ENCODE measurements at places on chromosomes 12 and 14.

- DNase-seq = no peak
Observed at GRCh38 chr12:12503384-12504078, 59.1 kb downstream of the DUSP16 start.

GRCh38 chr14:81453166-81453766 lies 53.1 kb upstream of the STON2 start:
- DNase-seq = no peak

GRCh38 chr12:73892201-73892600 lies 645.4 kb upstream of the ATXN7L3B start:
- DNase-seq = no peak

GRCh38 chr12:32179011-32179395 lies 72.4 kb downstream of the BICD1 start:
- no peak for DNase-seq

- DNase-seq = no peak
Observed at GRCh38 chr14:89870316-89870715, 84.2 kb downstream of the EFCAB11 start.

DNA sequence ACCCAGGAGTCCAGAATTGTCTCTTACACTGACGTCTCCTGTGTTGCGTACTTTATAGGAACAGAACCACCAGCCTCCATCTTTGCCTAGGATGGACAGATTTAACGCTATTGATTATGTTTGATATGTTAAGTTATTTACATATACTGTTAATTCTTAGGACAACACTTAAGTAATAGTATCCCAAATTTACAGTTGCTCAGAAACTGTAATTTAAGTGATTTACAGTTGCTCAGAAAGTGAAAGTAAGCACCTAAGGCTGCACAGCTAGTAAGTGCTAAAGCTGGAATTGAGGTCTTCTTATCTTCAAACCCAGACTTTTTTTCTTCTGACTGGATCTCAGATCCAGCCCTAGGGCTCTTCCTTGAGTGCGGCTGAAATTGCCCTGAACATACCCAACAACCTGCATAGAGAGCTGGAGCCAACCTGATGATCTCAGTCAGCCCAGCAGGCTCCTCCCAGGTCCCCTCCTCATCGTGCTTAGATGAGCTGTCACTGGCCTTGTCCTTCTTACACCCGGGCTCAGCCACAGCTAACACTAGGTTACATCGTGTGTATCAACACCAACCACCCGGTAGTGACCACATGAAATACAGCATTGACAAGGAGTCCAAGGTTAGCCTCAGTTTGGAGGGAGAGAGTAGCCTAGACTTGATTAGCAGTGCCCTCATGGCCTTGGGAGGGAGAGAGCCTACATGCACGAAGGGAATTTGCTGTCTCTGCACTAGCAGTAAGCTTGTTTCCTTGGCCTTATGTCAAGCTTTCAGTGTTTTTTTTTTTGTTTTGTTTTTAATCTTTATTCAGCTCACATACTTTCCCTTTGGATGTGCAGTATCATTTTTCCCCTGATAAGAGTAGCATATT lies 111.1 kb upstream of the ARHGAP5 start:
- DNase-seq = no peak

- no peak for DNase-seq
Observed at GRCh38 chr14:59275668-59276067, 87.2 kb downstream of the DAAM1 start.

GRCh38 chr14:104512061-104512460 lies 67.5 kb upstream of the C14orf180 start:
- DNase-seq = no peak

GRCh38 chr12:46725332-46725731 lies 100.5 kb downstream of the SLC38A4 start:
- no peak for DNase-seq

DNA sequence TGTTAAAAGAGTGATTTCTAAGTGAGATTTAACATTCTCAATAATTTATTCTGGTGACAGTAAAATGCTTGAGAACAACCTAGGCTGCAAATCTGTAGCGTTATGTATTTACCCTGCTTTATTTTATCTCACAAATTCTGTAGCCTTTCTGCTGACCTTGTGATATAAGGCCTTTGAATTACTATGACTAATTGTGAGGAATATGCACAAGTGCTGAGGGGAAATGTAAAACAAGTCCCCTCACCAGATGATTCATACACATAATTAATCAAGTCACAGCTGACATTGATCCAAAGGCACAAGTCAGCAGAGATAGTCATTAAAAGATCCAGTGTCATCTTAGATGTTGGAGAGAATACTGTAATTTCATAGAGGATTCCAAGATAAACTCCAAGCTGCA lies 992.7 kb upstream of the USP15 start:
- no peak for DNase-seq

DNA sequence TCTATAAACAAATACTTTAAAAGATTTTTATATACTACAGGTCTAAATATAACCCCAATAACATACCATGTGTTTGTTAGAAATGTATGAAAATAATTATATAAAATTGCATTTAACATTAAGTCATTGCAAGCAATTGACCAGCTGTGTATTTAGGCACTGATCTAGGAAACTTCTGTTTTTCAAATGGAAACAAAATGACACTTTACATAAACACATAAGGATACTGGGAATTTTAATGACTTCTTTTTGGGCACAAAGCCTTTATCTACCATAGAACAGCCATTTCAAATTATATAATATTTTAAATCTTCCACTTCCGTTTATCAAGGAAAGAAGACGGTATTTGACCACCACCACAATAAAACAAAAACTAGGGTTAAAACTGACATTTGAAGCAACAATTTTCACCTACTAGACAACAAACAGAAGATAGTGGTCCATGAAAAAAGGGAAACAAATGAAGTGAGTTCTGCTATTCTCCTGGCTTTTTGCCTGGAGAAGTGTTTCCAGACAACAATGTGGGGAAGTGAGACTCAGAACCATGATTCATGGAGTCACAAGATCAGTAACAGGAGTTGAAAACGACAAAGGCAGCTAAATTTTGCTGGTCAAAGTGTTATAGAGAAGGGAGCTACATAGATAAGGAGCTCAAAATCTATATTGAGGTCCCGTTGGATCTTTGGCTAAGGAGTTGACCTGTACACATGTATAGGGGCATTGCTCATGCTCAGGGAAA lies 475.1 kb downstream of the TRHDE start:
- no peak for DNase-seq

DNA sequence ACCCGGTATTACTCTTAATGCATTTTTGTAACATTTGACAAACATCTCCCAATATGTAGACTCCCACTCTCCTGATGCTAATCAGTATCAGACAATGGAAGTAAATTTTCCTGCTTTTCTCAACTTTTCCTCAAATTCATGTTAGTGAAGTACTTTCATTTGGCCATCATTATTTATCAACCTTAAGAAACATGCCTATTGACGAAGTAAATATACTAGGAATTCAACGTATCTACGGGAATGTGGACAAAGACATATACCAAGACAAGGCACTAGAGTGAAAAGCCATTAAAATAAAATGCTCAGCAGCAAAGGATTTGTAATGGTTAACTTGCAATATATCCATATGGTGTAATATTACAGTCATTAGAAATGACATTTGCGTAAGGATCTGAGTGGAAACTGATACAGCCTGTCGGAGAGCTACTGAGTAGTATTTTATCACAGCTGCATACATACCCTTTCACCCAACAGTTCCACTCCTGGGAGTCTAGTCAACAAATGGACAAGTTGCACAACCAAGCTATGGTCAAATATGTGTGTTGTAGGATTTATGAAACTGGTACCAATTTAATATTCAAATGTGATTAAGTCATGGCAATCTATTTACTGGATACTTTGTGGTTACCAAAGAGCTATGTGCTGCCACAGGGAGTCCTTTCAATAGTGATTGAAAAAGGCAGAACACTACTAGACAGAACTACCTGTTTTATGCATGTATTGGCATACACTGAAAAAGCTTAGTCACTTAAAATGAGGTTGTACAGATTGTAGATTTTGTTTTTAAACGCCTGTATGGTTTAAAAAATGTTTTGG lies 26.5 kb downstream of the NUDT4 start:
- DNase-seq = no peak

GRCh38 chr12:118582863-118583262 lies 206.5 kb downstream of the SUDS3 start:
- DNase-seq = no peak

- no peak for DNase-seq
Observed at GRCh38 chr12:18907127-18907526, 169.2 kb downstream of the CAPZA3 start.

DNA sequence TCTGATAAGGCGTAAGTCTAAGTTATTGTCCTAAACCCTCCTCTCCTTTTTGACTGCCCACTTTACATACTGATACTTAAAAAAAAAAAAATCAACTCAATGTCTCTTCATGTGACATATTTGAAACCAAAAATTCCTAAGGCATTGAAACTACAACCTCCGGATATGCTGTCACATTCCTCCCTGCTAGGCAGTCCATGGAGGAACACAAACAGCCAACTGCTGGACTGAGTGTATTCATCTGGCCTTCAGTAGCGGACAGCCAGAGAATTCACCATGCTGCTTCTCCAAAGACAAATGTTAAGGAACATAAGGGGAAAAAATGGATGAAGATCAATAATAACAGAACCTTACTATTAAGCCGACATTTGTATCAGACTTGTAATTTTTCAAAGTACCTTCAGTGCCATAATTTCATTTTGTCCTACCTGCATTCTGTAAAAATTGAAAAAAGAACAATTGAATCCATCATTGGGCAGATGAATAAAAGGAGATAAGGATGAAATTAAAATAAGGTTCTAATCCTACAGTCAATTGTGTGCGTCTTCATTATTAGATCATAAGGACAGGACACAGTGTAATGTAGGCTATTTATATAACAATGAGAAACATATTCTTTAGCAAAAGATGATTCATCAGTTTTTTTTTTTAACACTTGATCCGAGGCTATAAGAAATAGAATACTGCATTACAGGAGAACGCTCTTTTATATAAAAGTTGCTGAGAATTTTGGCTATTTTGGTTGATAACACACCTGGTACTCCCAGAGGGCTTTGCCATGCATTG lies 12.2 kb downstream of the RERG start:
- no peak for DNase-seq

DNA sequence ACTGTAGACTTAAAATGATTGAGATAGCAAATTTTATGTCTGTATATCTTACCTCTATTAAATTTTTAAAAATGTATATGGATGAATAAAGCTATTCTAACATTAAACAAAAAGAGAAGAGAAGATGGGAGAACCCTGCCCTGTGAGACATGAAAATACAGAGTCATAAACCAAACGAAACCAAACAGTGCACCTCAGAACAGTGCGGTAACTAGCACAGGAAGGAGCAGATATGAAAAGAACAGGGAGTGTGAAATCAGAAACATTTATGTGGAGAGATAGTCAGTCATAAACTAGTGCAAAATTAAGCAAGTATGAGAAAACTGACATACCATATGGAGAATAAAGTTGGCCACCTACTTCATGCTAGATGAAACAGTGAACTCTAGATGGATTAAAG lies 135.1 kb downstream of the ERC1 start:
- no peak for DNase-seq

DNA sequence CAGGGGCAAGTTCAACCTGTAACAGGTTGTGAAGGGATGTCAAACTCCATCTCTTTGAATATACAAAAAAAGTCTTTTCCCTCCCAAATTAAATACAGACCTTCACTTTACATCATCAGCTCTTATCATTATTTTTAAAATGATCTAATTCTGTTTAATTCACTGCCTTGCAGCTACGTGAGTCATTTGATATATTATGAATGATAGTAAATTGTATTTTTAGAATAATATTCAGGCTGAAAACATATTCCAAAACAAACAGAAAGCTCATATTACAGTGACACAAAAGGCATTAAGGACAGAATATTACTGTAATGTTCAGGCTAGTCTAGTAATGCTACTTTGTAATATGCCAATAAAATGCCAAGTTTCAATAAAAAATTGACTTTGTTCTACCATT lies 53.3 kb downstream of the BCAT1 start:
- DNase-seq = no peak

- no peak for DNase-seq
Observed at GRCh38 chr14:102272392-102272791, 32.6 kb downstream of the MOK start.

DNA sequence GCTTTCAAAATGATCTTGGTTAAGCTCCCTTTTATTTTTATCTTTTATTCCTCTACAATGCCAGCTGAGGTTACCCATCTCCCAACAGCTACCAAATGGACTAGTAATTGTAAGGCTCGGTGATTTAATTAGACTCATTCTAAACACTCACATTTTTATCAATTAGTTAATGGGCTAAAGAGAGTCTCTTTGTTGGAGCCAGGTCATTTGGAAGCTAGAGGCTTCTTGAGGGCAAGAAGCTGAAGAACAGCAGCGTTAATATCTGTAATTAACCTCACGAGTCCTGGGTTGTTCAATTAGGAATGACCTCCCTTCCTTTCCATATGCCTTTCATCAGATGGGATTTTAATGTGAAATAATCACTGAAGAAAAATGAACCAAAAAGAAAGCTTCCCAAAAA lies 56.9 kb downstream of the OTX2 start:
- DNase-seq = no peak

DNA sequence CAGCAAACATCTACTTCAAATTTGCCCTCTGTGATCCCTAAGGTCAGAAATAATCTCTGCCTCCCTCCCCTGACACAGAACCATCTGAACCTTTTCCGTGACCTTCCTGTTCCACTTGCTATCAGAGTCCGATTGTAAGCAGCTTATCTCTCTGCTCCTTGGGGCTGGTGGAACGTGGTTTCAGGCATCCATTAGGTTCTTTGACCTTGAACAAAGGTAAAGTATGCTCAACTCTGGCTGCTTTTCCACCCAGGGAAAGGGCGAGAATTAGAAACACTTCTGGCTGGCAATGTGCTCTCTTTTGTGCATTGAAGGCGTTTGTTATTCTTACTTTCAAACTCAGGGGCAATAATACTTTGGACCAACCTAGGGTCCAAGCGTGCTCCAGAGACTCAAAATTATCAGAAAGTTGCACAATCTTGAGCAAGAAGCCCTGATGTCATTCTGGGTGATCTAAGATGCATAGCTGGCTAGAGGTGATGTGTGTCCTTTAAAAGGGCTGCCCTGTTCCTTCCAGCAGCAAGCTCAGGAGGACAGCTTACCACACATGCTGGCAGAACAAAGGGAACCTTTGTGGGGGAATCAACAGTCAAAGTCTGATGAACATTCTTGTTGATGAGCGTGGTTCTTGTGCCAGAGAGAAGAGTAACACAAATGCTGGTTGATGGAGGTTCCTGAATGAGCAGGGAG lies 29.8 kb downstream of the ADGRD1 start:
- no peak for DNase-seq

GRCh38 chr12:113684053-113684907 lies 212.6 kb upstream of the LHX5 start:
- no peak for DNase-seq

- no peak for DNase-seq
Observed at GRCh38 chr12:94089891-94090290, 58.5 kb upstream of the PLXNC1 start.

GRCh38 chr12:22377731-22378496 lies 43.4 kb upstream of the ST8SIA1 start:
- DNase-seq = no peak

DNA sequence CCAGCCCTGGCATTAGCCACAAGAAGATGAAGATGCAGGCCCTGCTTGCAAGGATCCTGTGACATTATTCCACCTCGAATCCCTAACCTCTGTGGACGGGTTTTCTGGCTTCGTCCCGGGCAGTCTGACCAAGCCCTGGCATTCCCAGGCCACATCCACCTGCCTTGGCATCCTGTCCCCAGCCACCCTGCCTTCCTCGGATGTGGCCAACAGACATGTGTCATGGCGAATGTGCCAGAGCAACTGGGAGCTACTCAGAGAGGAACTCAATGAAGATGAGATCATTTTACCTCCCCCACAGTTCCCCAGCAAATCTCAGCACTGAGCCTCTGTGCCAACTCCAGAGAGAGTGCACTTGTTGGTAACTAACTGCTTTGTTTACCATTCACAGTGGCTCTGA lies 33.5 kb upstream of the KCNA5 start:
- no peak for DNase-seq

Data from esophagus squamous epithelium (tissue), 5 donors.